ENCODE measurements at places on chromosomes 13 and 19.

DNA sequence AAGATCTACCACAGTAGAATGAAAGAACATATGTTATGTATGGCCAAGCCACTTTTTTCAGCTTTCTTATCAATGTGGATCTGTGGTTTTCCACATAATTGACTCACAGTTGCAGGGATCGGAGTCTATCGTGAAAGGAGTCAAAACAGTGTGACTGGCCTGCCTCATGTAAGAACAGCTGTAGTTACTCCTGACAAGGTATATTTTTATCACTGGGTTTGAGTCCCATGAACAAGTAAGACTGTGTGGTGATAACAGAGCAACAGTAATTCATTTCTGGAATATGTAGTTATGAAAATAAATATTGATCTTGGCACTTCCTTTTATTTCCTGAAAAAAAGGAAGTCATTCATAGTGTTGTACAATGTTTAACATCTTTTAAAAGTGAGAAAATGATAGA lies 416.6 kb downstream of the KLF12 start:
- DNase-seq: no peak

- no peak for DNase-seq
Measured at GRCh38 chr13:27259831-27260230, 8.5 kb downstream of the RPL21 start.

DNA sequence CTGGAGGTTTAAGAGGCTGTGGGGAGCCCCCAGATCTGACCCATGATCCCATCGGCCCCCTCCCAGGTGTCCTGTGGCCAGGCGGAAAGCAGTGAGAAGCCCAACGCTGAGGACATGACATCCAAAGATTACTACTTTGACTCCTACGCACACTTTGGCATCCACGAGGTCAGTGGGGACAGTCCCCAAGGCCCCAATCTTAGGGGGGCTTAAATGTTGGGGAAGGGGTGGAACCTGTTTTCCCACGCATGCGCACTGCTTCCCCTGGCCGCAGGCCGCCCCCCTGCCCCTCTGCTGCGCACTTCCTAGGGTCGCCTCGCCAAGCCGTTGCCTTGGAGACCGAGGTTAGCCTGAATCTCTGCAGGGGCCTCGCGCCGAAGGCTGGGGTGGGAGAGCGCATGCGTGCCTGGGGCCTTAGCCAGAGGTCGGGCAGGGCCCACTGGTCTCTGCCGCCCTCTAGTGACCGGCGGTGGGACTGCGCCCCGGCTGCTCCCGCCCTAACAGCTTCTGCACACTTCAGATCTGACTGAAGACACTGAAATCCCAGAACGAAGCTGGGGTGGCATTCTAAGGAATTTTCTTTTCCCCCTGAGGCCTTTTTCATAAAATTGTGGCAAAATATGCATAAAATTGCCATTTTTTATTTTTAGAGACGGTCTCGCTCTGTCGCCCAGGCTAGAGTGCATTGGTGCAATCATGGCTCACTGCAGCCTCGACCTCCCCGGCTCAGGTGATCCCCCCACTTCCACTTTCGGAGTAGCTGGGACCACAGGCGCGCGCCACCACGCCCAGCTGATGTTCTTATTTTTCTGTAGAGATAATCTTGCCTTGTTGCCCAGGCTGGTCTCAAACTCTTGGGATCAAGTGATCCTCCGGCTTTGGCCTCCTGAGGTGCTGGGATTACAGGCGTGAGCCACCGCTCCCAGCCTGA lies 3.6 kb downstream of the PRMT1 start:
- peak; percentile 84 for DNase-seq

DNA sequence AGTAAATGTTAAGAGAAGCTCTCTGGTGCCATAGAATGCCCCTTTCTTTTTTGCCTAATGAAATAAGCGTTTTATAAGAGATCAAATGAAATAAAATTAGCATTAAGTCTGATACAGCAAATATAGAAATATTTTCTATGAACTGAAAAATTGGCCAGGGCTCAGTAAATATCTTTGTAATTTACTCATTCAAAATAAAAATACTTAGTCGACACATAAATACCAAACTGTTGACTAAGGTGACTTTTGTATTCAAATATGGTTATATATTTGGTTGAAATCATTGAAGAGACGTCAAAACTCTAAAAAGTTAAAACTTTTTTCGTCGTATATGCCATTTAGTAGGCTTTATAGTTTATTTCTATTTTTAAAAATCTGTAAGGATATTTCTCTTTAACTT lies 25.6 kb downstream of the IPO5 start:
- DNase-seq: no peak

GRCh38 chr13:77489566-77490337 lies 45.8 kb upstream of the SCEL start:
- no peak for DNase-seq
